Activated CD8-positive, alpha-beta memory T cell treated with anti-CD3 and anti-CD28 coated beads for 4 hours (primary cell): ENCODE measurements at places on chromosomes 5 and 9.

GRCh38 chr5:132237141-132237540 lies 9.5 kb upstream of the P4HA2 start:
- DNase-seq: no peak

DNA sequence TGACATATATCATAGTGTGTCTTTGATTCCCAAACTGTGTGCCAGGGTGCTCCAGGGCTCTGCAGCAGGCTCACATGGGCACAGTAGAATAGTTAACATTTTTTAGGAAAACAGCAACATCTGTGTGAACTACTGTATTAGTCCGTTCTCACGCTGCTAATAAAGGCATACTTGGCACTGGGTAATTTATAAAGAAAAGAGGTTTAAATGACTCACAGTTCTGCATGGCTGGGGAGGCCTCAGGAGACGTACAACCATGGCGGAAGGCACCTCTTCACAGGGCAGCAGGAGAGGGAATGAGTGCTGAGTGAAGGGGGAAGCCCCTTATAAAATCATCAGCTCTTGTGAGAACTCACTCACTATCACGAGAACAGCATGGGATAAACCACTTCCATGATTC lies 82.7 kb downstream of the EGFLAM start:
- DNase-seq: no peak

- DNase-seq: no peak
These were observed 45.4 kb downstream of the ZNF618 start for GRCh38 chr9:113921396-113921925.

GRCh38 chr5:92890841-92891244 lies 690.2 kb downstream of the NR2F1-AS1 start:
- DNase-seq: no peak

- no peak for DNase-seq
These were observed 44.2 kb downstream of the CETN3 start for GRCh38 chr5:90365328-90365727.

- no peak for DNase-seq
These were observed 622 bp upstream of the ISL1 start for GRCh38 chr5:51382521-51383130.

GRCh38 chr9:27337236-27337635 lies 40.3 kb upstream of the EQTN start:
- DNase-seq: no peak
